Brain microvascular endothelial cell (primary cell): ENCODE measurements at places on chromosomes 5 and 9.

- peak; percentile 78 for DNase-seq
Observed at GRCh38 chr5:151741678-151742423, 16.6 kb downstream of the ATOX1 start.

DNA sequence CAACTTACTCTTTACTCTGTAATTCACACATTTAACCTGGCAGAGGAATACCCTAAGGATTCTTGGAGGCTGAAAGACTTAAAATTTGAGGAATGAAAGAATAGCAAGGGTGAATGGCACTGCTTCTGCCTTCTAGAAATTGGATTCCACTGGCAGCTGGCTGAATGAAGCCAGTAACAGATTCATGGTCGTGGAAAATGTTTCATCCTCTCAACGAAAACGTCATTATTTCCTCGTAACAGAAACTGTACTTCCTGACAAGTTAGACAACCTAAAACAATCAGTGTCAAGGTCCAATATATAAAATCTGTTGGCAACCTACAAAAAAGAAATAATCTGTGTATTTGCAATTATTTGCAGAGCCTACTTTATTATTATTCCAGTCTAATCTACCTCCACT is 39.7 kb downstream of the BNC2 start:
- no peak for DNase-seq

DNA sequence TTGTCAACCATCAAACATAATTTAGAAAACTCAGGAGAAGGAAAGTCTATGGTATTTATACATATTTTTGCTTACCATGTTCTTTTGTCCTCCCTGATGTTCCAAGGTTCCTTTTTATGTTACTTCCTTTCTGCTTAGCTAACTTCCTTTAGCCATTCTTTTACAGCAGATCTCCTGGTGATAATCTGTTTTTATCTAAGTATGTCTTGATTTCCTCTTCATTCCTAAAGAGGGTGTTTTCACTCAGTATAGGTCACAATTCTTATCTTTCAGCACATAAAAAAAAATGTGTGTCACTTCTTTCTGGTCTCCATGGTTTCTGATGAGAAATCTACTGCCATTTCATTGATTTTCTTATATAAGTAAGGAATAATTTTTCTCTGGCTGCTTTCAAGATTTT is 384.4 kb upstream of the PDE4D start:
- DNase-seq = no peak

- peak; percentile 85 for DNase-seq
Observed at GRCh38 chr5:34524123-34524522, 132.0 kb upstream of the RAI14 start.

DNA sequence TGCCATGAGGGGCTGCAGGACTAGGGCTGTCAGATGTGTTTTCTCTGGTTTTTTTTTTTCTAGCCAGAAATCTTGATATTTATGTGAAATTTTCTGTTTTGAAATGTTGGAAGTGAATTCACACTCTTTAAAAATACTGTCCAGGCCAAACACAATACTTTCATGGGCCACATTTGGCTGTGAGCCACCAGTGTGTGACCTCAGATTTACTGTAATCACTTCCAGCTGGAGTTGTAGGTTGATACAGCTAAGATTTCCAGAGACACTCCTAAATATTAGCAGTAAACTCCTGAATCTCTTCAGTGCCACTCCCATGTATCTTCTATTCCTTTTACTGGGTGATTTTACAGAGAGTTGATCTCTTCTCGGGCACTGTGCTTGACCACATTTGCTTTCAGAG is 92.2 kb upstream of the CKMT2 start:
- peak; percentile 54 for DNase-seq

GRCh38 chr9:110319781-110320492 is 17.7 kb downstream of the TXNDC8 start:
- DNase-seq = no peak

GRCh38 chr5:4627929-4628328 is 512.2 kb upstream of the ADAMTS16 start:
- DNase-seq = no peak

GRCh38 chr9:105901514-105902109 is 207.3 kb downstream of the TMEM38B start:
- peak; percentile 24 for DNase-seq
